LHCN-M2 (cell line): ENCODE measurements at places on chromosomes 7 and 10. TPM values are rescaled to one million over a fixed set of nuclear protein-coding genes. Genes with fewer than 3 reads are reported as not detected.

DNA sequence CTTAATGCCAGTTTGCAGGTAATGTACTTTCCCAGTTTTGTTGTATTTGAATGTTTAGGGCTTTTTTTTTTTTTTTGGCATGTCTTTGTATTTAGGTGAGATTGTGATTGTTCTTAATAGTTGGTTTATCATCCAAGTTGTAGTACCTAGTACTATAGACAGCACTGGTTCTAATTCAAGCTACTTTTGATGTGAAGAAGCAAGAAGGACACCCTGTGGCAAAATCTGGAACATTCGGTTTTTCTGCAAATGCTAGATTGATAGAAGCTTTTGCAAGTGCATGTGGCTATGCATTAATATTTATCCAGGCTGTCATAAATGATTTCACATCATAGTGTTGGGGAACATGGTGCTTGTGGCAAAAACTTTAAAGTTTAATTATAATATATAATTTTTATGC, 248.9 kb downstream of the FOXP2 start:
- peak; percentile 34 for DNase-seq

- no peak for DNase-seq
These were observed 33.3 kb downstream of the FHIP2A start for GRCh38 chr10:114854906-114855305.

The ASB10 gene
- not detected in 2 replicates for total RNA-seq

- DNase-seq, result no peak
These were observed 69.3 kb upstream of the PARD3 start for GRCh38 chr10:34884272-34884952.

GRCh38 chr7:13872709-13873108, 116.8 kb downstream of the ETV1 start:
- no peak for DNase-seq

- DNase-seq, result no peak
These were observed 60.6 kb downstream of the ARL5B start for GRCh38 chr10:18719811-18720210.

DNA sequence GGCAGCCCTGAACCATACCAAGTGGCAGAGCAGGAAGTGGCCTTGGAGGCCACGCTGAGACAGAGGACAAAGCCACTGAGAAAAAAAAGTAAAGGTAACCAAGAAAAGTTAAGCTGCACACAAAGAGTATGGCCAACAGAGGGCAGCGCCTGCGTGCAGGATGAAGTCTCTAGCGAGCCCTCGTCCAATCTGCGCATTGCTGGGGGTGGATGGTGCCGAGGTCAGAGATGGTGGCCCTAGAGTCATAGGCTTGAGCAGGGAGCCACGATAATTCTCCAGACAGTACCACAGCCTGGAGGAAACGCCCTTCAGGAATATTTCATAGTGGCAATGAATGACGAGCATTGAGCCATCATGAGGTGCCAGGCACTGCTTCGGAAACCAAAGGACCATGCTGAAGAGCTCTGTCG, 9.7 kb downstream of the ATP6V0E2 start:
- peak; percentile 60 for DNase-seq

The CDHR3 gene
- total RNA-seq, result 1.2 and 2.3 TPM in 2 replicates

DNA sequence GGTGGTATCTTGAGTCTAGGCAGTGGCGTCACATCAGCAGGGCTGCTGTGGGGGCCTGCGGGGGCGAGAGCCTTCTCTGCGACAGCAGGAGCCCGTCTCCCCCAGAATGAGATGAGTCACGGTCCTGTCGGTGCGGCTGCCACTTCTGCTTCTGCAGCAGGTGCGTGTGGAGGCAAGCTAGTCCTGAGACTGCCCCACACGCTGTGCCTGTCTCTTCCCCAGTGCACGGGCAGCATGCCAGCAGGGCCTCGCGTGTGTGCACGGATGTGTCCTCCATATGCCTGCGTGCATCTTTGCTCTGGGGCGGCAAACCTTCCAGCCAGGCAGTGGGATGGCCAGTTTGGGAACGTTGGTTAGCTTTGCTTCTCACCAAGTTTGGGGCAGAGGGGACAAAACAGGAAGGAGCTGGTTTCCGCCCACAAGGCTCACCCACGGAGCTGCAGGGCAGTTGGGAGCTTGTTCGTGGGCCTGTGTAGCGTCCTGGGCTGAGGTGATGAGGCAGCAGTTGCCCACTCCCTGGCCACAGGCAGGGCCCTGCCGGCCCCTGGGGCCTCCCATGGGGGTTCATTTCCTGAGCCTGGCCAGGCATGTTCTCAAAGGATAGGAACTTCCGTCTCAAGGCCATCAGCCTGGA, 60.8 kb upstream of the PPIF start:
- peak; percentile 47 for DNase-seq

DNA sequence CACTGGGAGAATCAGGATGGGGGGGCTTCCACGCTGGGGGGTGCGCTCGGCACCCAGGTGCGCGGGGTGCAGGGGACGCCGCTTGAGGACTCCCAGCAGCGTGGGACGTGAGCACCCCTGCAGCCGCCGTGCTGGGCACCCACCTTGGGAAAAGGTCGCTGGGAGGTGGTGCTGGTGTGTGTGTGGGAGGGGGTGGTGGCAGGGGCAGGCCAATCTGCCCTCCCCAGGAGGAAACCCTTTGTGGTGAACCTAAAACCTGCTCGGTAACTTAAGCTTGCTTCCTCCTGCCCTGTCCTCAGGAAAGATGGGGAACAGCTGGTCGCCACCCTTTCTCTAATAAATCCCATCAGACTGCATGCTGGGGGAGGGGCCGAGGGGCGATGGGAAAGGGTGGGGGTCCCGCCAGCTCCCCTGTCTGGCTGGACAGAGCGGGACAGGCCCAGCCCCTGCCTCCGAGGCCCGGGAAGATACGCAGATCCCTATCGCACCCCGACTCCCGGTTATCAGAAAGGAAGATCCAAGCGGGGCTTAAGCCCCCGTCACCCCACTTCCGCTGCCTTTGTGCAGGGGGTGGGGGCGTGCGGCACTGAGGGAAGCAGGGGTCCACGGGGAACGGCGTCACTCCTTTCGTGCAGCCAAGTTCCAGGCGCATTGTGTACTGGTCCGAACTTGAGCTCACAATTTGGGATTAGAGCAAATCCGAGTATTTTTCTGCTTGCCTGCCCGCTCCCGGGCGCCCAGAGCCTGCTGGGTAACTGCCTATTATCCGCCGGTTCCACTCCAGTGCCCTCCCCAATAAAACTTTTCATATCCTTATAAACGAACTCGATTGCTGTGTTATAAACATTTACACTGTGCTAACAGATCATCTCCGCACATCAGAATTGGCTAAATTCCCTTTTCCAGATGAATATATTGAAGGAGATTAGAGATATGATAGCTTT, 64.6 kb downstream of the UNCX start:
- no peak for DNase-seq

GRCh38 chr10:112755446-112756234, 194.4 kb upstream of the TCF7L2 start:
- DNase-seq, result no peak

DNA sequence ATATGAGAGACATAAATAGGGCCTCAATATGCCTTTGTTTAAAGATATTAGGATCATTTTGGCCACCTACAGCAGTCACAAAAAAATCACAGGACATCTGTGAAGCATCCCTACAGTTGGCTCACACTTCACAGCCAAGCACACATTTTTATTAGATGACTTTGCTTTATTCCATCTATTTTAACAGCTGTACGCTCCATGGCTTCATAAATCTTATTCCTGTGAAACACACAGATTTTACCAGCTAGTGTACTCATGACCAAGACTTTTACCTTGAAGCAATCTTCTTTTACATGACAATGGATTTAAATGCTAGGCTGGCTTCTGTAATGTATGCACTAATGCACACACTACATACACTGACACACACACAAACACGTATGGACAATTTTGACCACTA, 254.8 kb upstream of the PITRM1 start:
- DNase-seq, result peak; percentile 86

DNA sequence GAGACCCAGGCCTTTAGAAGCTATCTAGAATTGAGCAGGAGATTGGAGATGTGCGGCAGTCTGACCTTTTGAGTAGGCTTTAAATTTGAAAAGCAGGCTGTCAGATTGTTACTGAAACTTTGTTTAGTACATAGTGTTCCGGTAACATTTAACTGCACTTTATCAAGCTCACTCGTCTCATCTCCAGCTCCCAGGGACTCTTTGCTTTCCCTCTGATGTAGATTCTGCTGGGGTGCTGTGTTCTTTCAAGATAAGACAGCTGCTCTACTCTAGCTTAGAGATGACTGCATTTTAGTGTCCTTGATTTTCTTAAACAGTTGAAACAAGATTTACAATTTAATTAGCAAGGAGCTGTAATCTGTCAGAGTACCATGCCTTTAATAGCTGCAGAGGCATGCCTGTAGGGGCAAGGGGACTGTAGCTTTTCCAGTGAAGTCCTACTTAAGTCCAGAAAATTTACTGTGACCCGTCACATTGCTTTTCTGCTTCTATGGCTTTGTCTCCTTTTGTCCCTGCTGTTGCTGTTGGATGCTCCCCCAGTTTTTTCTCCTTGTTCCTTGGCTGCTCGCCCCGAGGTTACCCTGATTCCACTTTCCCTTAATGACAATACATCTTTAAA, 56.4 kb upstream of the MTPN start:
- peak; percentile 39 for DNase-seq

- no peak for DNase-seq
These were observed 175.2 kb downstream of the CDK14 start for GRCh38 chr7:90771281-90771680.

GRCh38 chr7:45978010-45978681, 57.1 kb upstream of the IGFBP3 start:
- DNase-seq, result peak; percentile 97

The PSPH gene
- total RNA-seq, result 81.0 and 103 TPM in 2 replicates

GRCh38 chr10:13961097-13961496, 369.6 kb downstream of the FRMD4A start:
- peak; percentile 96 for DNase-seq

- DNase-seq, result no peak
These were observed at the start of gene GPR26 for GRCh38 chr10:123666318-123667236. Gene GPR26, plus strand, starts transcription at chr10:123666355. Its CDS starts 53 bp downstream, at chr10:123666408.

The UTF1 gene
- total RNA-seq, result not detected in 2 replicates

- DNase-seq, result peak; percentile 69
These were observed 1.0 kb downstream of the TNS3 start for GRCh38 chr7:47580811-47581331.

- DNase-seq, result peak; percentile 8
These were observed 122.0 kb downstream of the AGMO start for GRCh38 chr7:15439853-15440252.

GRCh38 chr10:76558996-76559891, 1078.4 kb downstream of the KCNMA1 start:
- DNase-seq, result peak; percentile 84

DNA sequence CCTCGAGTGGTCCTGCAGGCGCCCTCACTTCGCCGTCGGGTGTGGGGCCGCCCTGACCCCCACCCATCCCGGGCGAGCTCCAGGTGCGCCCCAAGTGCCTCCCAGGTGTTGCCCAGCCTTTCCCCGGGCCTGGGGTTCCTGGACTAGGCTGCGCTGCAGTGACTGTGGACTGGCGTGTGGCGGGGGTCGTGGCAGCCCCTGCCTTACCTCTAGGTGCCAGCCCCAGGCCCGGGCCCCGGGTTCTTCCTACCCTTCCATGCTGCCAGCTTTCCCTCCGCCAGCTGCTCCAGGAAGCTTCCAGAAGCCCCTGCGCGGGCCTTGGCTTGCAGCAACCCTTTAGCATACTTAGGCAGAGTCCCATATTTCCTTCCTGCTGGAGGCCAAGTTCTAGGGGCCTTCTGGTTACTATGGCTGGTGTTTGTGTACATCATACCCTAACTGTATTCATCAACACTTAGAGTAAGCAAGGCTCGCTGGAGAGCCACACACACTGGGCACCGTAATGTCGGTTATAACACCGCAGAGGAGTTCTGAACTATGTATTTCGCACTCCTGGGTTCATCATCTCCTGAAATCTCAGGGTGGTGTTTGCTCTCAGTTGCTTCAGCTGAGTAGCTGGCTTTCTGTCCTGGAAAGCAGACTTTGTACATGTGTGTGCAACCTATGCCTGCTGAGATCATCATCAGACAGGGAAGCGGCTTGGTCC, 471 bp downstream of the MGMT start:
- DNase-seq, result peak; percentile 9

The CCL24 gene
- total RNA-seq, result not detected in 2 replicates

DNA sequence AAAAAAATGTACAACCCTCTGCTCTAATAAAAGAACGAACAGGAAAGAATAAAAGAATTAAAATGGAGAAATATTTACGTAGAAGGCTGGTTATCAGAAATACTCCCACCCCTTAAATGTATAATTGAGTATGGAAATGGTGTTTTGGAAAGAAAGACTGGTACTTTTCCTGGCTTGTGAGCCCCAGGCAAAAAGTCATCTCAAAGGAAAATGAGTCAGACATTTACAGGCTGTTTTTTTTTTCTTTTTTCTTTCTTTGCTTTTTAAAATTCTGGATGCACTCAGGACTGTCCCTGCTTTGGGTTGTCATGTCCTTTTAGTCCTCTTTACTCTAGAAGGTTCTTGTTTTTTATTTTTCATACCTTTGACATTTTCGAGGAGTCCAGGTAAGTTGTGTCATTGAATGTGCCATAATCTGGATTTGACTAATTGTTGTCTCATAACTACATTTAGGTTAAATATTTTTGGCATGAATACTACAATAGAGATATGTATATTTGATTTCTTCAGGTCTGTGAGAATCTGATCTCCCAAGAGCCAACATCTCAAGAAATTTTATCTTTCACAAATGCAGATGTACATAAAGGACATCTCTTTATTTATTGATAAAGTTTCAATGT, 313.0 kb upstream of the GLI3 start:
- DNase-seq, result no peak

DNA sequence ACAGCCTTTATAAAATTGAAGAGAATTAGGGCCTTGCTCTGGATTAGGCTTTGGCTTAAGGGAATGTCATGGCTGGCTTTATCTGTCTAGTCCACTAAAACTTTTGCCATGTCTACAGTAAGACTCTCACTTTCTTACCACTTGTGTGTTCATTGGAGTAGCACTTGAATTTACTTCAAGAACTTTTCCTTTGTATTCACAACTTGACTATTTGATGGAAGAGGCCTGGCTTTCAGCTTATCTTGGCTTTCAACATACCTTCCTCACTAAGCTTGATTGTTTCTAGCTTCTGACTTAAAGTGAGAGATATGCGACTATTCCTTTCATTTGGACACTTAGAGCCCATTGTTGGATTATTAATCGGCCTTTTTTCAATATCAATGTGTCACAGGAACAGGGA, 96.1 kb downstream of the TPST1 start:
- DNase-seq, result no peak

DNA sequence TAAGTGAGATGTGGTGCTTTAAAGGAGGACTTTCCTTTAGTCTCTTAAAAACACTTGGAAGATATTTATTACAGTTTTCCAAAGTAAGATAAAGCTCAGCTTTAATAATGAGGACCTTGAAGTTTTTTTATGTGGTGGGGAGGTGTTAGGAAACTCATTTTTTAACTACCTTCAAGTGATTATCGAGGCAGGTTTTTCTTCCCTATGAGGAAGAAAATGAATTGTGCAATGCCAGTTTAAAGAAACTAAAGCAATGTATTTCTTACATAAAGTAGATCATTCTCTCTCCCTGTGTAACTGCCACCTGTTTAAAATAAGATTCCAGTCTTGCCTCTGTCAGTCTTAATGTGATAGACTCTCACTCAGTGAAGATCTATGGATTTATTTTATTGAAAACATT, 27.9 kb downstream of the ZEB1 start:
- DNase-seq, result no peak

GRCh38 chr10:65201491-65201890, 1680.3 kb downstream of the REEP3 start:
- no peak for DNase-seq

The NAT16 gene
- total RNA-seq, result not detected in 2 replicates

The FAM241B gene
- not detected in 2 replicates for total RNA-seq

- DNase-seq, result no peak
These were observed 52.8 kb downstream of the LRRC4 start for GRCh38 chr7:127978421-127978820.

The HHEX gene
- total RNA-seq, result 0.06 TPM in 1 of 2 replicates, not detected in the other

The ZKSCAN1 gene
- total RNA-seq, result 19.0 and 21.2 TPM in 2 replicates

The PNLIPRP2 gene
- total RNA-seq, result not detected in 2 replicates

The XPNPEP1 gene
- 117 and 125 TPM in 2 replicates for total RNA-seq
